Ovary (tissue), 10 donors: ENCODE measurements at places on chromosomes 4 and X. TPM values are rescaled to one million over a fixed set of nuclear protein-coding genes. Genes with fewer than 3 reads are reported as not detected.

DNA sequence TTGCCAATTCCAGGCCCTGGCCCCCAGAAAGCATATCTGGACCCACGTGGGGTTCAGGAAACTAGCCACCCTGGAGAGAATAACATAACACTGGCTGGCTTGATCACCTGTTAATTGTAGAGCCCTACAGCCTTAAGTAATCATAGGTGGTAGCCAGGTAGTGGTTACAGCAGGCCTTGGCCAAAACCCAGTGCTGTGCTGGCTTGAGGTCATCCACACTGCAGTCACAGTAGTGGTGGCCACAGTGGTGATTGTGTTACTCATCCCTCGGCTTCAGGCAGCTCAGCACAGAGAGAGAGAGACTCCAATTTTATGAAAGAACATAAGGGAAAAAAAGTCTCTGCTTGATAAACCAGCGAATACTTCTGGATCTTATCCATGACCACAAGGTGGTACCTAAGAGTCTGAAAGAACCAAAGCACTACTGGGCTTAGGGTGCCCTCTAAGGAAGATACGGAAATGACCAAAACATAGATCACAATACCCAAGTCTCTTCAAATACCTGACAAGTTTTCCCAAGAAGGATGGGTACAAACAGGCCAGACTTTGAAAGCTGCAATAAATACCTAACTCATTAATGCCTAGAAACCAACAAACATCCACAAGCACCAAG is 46.6 kb upstream of the CDX4 start:
- no peaks in the 10 kb centered on the region for H3K27me3 ChIP-seq
- DNase-seq, result no peak
- H3K27ac ChIP-seq, result no peak overlapping the region
- H3K4me1 ChIP-seq, result no peaks in the 10 kb centered on the region

Gene FAAH2
- 0.63 TPM for total RNA-seq

Gene FGG
- total RNA-seq, result not detected

GRCh38 chr4:33924239-33924638 is 2320.1 kb downstream of the ARAP2 start:
- no peak overlapping the region for H3K27ac ChIP-seq
- no peaks in the 10 kb centered on the region for H3K4me1 ChIP-seq
- no peaks in the 10 kb centered on the region for H3K27me3 ChIP-seq
- H3K36me3 ChIP-seq, result no peaks in the 10 kb centered on the region
- H3K4me3 ChIP-seq, result no peak overlapping the region
- DNase-seq, result no peak

Gene LRRC66
- total RNA-seq, result 0.48 TPM

Gene IGSF1
- 0.57 TPM for total RNA-seq

- no peaks in the 10 kb centered on the region for H3K27me3 ChIP-seq
- no peaks in the 10 kb centered on the region for H3K4me1 ChIP-seq
- peak; percentile 66 for DNase-seq
- no peaks in the 10 kb centered on the region for H3K36me3 ChIP-seq
Measured at GRCh38 chrX:25020905-25021449, 5.2 kb upstream of the ARX start.

DNA sequence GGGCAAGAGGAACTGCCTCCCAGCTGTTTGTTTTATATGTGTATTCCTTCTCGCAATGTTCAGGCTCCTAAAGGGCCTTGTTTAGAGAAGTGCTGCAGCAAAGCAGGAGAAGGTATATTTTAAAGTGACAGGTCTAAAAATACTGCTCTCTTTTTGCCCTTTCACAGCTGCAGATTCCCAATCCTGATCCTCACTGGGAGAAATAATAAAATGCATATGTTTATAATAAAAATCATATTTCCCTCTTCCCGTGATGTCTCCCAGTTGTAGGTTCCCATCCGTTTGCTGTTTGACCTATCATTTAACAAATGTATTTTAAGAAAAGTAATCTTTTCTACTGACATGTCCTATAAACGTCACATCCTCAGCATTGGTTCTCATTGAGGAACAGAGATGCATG is 62.7 kb upstream of the GPC4 start:
- no peaks in the 10 kb centered on the region for H3K27me3 ChIP-seq
- no peak for DNase-seq
- H3K4me1 ChIP-seq, result no peaks in the 10 kb centered on the region

Gene SAGE1
- not detected for total RNA-seq

Gene ADH1A
- 0.95 TPM for total RNA-seq

DNA sequence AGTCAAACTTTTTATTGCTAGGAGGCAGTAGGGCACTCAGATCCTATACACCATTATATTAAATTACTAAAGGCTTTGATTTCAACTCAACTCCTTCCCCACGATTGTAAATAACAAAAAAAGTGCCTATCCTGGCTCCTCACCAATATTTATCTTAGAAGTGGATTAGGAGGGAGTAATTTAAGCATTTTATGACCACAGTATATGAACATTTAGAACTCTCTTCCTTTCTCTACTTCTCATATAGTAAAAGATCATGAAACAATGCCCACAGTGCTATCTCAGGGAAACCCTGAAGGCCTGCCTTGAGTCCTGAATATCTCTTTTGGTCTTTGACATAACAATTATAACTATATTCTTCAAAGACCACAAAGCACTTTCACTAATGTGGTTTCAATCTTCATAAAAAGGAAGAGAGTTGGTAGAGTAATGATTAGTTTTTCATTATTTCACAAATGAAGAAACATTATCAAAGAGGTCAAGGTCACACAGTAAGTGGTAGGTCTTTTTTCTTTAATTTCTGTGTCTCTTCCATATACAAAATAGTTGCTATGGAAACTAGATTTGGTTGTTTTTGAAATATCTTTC is 29.1 kb upstream of the ADH1C start:
- DNase-seq, result no peak
- no peaks in the 10 kb centered on the region for H3K27me3 ChIP-seq
- H3K4me1 ChIP-seq, result peaks cover 12% of the 10 kb centered on the region
- peak overlapping the region; percentile 6 for H3K27ac ChIP-seq
- H3K36me3 ChIP-seq, result no peaks in the 10 kb centered on the region

Gene ERVMER34-1
- 2.4 TPM for total RNA-seq

- H3K27ac ChIP-seq, result no peak overlapping the region
- no peaks in the 10 kb centered on the region for H3K27me3 ChIP-seq
- no peak overlapping the region for H3K4me3 ChIP-seq
- peaks cover 7% of the 10 kb centered on the region for H3K4me1 ChIP-seq
Measured at GRCh38 chr4:140239311-140239710, 85.3 kb upstream of the MAML3 start.

GRCh38 chr4:56744030-56744429 is 62.9 kb upstream of the HOPX start:
- H3K27ac ChIP-seq, result no peak overlapping the region
- no peaks in the 10 kb centered on the region for H3K4me1 ChIP-seq
- H3K4me3 ChIP-seq, result no peak overlapping the region
- no peaks in the 10 kb centered on the region for H3K27me3 ChIP-seq

GRCh38 chrX:30793767-30794103 is 95.3 kb downstream of the TAB3 start:
- H3K27ac ChIP-seq, result no peak overlapping the region
- DNase-seq, result no peak
- H3K27me3 ChIP-seq, result no peaks in the 10 kb centered on the region
- no peaks in the 10 kb centered on the region for H3K4me1 ChIP-seq
